ENCODE measurements at places on chromosomes 7 and 10. TPM values are rescaled to one million over a fixed set of nuclear protein-coding genes. Genes with fewer than 3 reads are reported as not detected.

The SAMD9 gene
- 14.5 TPM for total RNA-seq

DNA sequence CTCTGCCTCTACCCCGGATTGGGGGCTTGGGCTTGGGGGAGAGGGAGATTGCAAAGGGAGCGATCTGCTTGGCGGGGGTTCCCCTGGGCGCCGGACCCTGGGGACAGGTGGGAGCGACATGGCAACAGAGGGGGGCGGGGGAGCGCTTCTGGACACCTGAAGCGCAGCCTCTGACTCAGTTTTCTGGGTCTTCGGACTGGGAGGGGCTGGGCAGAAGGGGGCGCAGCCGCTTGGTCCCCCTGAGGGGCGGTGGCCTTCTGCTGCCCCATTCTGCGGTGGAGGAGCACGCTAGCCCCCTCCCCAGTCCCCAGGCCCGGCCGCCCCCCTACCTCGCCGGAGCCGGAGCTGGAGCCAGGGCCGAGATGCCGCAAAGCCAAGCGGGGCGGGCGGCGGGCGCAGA lies 380 bp downstream of the NAT16 start:
- H3K4me1 ChIP-seq, result peaks cover 5% of the 10 kb centered on the region
- no peaks in the 10 kb centered on the region for H3K36me3 ChIP-seq
- peaks cover 21% of the 10 kb centered on the region for H3K27me3 ChIP-seq

The SLC26A4 gene
- total RNA-seq, result 0.27 TPM

DNA sequence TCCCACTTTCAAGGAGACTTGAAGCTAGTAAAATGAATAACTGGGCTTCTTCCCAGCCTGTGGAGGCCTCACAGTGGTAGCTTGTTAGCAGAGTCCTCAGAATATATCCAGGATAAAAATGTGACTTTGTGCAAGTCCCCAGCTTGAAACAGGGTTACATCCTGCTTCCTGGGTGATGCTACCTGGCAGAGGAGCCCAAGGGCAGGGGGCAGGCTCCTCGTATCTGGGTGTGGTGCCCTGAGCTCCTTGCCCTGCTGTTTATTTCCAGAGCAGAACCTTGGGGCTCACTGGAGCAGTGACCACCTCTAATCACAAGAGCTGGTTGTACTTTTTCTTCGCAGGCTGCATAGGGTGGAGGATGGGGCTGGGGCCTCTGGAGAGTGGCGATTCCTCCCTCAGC lies 94.8 kb downstream of the GRK5 start:
- H3K4me1 ChIP-seq, result peaks cover 20% of the 10 kb centered on the region
- H3K36me3 ChIP-seq, result no peaks in the 10 kb centered on the region
- H3K4me3 ChIP-seq, result no peak overlapping the region
- no peaks in the 10 kb centered on the region for H3K27me3 ChIP-seq

DNA sequence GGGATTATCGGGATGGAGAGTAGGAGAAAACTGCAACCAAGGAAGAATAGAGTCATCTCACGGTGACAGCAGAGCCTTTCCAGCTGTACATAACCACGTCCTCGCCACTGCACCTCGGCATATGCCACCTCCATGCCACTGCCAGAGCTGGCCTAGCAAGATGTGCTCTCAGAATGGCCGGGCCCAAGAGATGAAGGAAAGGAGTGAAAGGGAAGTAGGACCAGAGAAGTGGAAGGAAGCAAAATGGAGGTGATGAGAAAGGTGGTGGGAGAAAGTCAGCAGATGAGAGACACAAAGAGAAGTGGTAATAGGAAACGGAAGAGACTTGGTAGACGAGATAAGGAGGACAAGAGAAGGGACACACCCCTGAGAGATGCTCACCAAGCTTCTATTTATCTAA lies 8.0 kb upstream of the CALU start:
- H3K36me3 ChIP-seq, result no peaks in the 10 kb centered on the region
- H3K27ac ChIP-seq, result no peak overlapping the region
- no peaks in the 10 kb centered on the region for H3K27me3 ChIP-seq
- H3K4me1 ChIP-seq, result no peaks in the 10 kb centered on the region

DNA sequence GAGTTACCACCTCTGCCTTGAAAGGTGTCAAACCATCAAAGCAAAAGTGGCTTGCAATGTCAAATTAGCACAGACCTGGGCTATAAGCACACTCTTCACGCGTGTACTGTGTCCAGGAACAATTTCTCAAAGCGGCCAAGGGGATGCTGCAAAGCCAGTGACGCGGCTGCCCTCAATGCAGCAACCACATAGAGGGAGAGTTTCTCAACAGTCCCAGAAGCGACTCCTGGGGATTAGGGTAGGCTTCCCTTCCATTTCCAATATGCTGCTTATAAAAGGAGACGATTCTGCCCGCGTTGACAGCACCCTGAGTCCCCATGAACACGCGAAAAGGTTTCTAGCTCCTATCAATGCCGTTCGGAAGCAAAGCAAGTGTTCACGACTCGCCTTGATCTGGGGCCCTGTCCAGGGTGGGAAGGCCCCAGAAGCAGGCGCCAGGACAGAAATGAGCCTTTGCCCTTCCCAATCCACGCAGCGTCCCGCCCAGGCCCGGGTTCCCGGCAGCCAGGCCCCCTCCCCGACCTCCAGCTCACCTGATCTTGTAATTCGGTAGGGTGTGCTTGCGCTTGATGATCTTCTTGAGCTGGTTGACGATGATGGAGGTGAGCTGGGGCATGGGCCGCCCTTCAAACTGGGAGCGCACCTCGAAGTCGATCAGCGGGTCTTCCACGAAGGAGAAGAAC lies 1.3 kb downstream of the PDZD8 start:
- DNase-seq, result peak; percentile 43
- peaks cover 13% of the 10 kb centered on the region for H3K4me1 ChIP-seq
- no peaks in the 10 kb centered on the region for H3K27me3 ChIP-seq
- H3K36me3 ChIP-seq, result no peaks in the 10 kb centered on the region
- H3K27ac ChIP-seq, result peak overlapping the region; percentile 99
- H3K4me3 ChIP-seq, result peak overlapping the region; percentile 91

DNA sequence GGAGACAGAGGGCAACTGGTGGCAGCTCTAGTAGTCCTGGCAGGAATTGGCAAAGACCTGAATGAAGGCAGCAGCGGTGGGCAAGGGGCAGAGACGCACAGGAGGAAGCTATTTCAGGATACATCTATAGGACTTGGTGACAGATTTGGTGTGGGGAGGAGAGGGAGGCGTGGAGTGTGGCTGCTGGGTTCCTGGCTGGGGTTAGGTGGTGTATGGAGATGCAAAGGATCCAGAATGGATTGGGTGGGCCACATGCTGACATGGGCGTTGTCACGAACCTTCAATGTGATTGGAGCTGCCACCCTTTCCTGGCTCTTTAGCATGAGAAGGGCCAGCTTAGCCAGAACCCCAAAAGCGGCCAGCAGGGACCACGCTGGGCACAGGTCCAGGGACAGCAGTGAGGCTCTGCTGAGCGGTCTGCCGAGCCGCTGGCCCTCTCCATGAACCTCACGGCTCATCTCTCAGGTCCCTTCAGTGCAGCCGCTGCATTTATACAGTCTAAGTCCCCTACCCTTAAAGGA lies 10.2 kb upstream of the ADCY1 start:
- DNase-seq, result no peak
- no peaks in the 10 kb centered on the region for H3K27me3 ChIP-seq
- no peaks in the 10 kb centered on the region for H3K4me1 ChIP-seq
- no peak overlapping the region for H3K4me3 ChIP-seq

- H3K4me1 ChIP-seq, result no peaks in the 10 kb centered on the region
- H3K4me3 ChIP-seq, result no peak overlapping the region
These were observed 51.5 kb downstream of the TCERG1L start for GRCh38 chr10:131260031-131260430.

All from Peyer's patch (tissue), 4 donors.